ENCODE measurements at places on chromosomes 1 and 21. TPM values are rescaled to one million over a fixed set of nuclear protein-coding genes. Genes with fewer than 3 reads are reported as not detected.

The RORC gene
- total RNA-seq: 1.9 TPM

The ZNF644 gene
- 45.5 TPM for total RNA-seq

The FASLG gene
- total RNA-seq: not detected

The OR2G6 gene
- total RNA-seq: not detected

The CRYAA gene
- not detected for total RNA-seq

The DNASE2B gene
- total RNA-seq: not detected

The PEX19 gene
- total RNA-seq: 29.2 TPM

The PIGV gene
- 16.1 TPM for total RNA-seq

The DNAH14 gene
- 11.1 TPM for total RNA-seq

The QSOX1 gene
- total RNA-seq: 157 TPM

The CELA2A gene
- total RNA-seq: not detected

The PRKCZ gene
- 33.7 TPM for total RNA-seq

The PRDM16 gene
- total RNA-seq: 1.1 TPM

The MMP23B gene
- total RNA-seq: 0.64 TPM
